Muscle of arm (tissue), 14 donors: ENCODE measurements at places on chromosomes 5 and 9. TPM values are rescaled to one million over a fixed set of nuclear protein-coding genes. Genes with fewer than 3 reads are reported as not detected.

DNA sequence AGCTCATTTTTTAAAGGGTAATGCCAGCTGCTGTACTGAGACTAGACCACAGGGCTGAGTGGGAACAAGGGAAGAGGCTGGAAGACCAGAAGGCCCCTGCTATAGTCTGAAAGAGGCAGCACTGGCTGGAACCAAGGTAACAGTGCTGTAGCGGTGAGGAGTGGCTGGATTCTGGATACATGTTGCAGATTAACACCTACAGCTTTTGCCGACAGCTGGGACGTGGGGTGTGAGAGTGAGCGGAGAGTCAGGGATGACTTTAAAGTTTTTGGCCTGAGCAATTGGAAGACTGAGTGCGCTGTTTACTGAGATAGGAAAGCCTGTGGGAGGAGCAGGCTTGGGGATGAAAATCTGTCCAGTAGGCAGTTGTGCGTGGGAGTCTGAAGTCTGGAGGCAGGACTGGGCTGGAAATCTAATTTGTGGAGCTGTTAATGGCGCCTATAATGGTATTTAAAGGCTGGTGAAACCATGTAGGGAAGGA is 26.5 kb downstream of the AQP7 start:
- DNase-seq = no peak

DNA sequence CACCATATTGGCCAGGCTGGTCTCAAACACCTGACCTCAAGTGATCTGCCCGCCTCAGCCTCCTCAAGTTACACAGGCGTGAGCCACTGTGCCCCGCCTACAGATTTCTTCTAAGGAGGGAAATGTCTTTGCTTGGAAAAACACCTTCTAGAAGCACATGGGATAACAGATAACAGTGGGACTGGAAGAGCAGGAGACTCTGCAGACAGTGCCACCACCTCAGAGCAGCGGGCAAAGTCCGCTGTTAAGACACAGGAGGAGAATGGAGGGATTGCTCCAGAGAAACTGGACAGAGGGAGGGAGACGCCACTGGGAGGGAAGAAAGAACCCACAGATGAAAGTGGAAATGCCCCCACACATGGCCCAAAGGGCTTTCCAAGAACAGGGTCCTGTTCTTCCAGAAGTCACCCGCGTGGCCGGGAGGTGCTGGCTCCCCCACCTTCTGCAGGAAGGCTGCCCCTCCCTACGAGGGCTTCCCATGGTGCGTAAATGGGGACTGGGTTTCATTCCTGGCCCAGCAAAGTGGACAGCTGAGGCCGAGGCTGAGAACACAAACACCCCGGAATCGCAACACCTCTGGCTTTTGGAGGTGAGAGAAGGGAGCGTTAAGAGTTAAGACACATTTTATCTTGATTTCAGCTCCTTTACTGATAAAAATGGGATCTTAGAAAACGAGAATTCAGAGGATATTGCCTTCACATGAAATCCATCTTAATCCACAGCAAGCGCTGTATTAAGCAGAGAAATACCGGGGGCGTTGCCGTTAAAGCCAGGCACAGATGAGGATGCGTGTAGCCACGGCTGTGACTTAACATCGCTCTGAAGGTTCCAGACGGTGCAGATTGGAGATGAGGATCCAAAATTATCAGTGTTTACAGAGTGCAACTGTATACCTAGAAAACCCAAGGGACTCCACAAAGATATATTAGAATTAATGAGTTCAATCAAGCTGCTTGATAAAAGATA is 11.2 kb downstream of the ADAMTS2 start:
- DNase-seq = no peak

GRCh38 chr5:76547242-76547890 is 75.8 kb downstream of the F2RL2 start:
- DNase-seq = no peak

DNA sequence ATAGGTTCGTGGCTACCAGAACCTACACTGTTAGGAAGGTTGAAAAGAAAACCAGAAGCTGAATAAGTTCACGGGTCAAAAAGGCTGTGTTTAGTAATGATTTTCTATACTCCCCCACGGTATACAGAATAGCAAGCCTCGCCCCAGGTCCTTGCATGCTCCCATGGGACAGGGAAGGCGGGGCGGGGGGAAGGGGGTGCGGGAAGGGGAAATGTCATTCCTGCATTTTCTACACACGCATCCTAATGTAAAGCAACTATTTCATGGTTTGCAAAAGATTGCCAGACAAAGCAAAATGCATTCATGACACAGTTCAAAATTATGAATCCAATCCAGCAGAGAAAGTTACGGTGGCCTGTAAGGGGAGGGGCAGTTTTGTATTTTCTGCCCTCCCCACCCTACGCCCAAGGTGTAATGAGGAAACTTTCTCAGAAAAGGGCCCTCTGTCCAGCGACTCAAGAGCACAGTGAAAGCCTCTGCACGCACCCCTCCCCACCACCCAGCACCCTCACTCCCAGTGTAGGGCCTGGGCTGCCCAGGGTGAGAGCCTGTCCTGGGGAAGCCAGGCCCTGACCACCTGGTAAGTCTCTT is 105.2 kb downstream of the ROR2 start:
- no peak for DNase-seq

OXCT1 gene
- 9.5 TPM for polyA plus RNA-seq

DNA sequence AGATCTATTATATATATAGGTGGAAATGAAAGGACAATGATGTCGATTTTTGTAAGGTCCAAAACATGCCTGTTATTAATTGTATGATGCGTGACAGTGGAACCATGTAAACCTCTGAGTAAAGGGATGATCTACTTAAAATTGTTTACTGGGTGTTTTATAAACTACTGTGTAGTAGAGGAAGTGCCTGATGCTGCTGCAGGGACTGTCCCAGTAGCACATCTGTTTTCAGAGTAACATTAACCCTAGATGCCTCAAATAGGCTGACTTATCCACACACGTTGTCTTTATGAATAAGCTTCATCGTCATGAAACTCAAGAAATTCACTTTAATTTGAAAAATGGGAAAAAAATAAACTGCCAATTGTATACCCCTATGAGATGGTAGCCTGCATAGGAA is 1.7 kb downstream of the CAMK4 start:
- DNase-seq = no peak

SUSD3 gene
- not detected for polyA plus RNA-seq

GRCh38 chr5:178466342-178466741 is 123.9 kb downstream of the COL23A1 start:
- no peak for DNase-seq
